ENCODE measurements at places on chromosomes 1 and 21.

- DNase-seq = no peak
These were observed 16.5 kb downstream of the SLC2A7 start for GRCh38 chr1:9009438-9010370.

DNA sequence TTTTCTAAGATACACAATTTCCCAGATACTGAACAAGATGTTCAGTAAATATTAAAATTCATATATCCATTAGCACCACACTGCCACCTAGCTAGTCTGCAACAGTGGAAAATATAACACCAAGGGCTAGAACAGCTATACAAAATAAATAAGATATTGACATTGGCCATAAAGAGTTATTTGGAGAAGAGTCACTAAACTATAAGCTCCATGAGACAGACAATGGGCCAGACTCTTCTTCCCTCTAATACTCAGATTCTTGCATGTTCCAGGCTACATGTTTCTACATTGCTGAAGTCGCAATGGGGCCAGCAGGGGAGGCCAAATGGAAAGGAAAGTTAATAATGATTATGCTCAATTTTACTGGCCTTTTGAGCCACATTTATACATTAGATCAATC is 21.5 kb downstream of the SPATA6 start:
- no peak for DNase-seq

- DNase-seq = no peak
These were observed 15.6 kb downstream of the PCP4 start for GRCh38 chr21:39882839-39883195.

GRCh38 chr1:218671573-218671972 is 326.4 kb downstream of the TGFB2 start:
- DNase-seq = no peak

DNA sequence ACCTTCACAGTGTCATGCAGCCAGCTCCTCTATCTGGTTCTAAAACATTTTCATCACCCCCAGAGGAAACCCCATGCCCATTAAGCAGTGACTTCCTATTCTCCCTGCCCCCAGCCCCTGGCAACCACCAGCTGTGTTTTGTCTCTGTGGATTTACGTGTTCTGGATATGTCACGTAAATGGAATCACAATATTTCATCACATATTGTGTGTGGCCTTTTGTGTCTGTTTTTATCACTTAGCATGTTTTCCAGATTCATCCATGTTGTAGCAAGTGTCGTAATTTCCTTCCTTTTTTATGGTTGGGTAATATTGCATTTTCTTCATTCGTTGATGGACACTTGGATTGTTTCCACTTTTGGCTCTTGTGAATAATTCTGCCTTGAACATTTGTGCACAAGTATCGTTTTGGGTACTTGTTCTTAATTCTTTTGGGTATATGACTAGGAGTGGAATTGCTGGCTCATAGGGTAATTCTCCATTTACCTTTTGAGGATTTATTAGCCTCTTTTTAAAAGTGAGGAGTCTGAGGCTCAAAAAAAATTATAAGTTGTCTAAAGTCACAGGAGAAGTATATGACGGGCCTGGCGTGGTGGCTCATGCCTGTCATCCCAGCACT is 127.0 kb downstream of the MRPS6 start:
- no peak for DNase-seq

DNA sequence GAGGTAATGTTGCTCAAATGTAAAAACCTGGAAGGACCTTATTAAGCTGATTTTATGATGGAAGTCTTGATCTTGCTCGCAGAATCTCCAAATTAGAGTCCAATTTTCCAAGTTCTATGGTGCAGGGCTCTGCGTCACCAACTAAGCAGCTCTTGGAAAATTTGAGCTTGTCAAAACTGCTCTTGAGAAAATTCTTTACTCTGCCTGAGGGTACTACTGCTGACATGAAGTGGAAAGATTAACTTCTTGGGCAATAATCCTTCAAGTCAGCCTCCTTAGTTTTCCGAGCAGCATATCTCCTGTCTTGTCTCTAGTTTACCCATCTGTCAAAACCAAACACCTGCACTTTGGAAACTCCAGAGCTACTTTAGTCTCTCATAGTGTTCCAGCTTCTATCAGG is 293.7 kb downstream of the KCTD3 start:
- no peak for DNase-seq

DNA sequence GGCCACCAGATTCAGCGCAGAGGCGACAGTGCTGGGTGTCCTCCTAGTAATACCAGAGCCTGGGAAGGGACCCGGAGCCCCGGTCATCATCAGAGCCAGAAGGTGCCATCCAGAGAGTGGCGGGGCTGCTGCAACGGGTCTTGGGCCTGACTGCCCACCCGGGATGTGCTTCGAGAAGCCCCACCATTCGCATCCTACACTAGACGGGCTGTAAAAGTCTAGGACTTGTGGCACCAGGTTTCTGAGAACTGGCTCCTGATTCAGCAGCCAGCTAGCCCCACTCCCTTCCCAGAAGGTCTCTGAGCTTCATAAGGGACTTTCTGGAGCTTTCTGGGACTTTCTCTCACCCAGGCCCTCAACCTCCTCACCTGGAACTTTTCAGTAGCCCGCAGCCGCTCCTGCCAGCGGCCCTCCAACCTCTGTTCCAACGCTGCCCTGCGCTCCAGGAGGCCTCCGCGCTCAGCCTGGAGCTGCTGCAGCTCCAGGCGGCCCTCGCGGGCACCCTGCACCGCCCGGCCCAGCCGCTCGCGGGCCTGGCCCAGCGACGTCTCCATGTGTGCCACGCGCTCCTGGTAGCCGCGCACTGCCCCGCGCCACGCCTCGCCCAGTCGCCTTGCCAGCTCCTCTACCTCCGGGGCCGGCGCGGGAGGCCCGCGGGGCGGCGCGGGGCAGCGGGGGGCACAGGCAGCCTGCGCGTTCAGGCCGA is 940 bp downstream of the NES start:
- no peak for DNase-seq

GRCh38 chr1:88266051-88266450 is 418.0 kb upstream of the PKN2 start:
- DNase-seq = no peak

Data from HCT116 (cell line).